ENCODE measurements at places on chromosomes 12 and 14.

DNA sequence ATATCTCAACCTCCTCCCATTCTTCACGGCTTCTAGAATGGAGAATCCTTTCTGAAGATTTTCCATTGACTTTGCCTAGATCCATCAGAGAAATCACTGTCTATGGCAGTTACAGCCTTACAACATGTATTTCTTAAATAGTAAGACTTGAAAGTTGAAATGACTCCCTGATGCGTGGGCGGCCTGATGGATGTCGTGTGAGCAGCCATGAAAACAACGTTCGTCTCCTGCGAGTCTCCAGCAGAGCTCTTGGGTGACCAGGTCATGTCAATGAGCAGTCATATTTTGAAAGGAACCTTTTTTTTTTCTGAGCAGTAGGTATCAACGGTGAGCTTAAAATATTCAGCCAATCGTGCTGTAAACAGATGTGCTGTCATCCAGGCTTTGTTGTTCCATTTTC is 139.9 kb upstream of the C14orf180 start:
- DNase-seq = no peak

- DNase-seq = no peak
Measured at GRCh38 chr14:90034156-90034555, 27.6 kb upstream of the KCNK13 start.

GRCh38 chr12:99390707-99391106 is 256.8 kb upstream of the GARIN6 start:
- DNase-seq = peak; percentile 17

DNA sequence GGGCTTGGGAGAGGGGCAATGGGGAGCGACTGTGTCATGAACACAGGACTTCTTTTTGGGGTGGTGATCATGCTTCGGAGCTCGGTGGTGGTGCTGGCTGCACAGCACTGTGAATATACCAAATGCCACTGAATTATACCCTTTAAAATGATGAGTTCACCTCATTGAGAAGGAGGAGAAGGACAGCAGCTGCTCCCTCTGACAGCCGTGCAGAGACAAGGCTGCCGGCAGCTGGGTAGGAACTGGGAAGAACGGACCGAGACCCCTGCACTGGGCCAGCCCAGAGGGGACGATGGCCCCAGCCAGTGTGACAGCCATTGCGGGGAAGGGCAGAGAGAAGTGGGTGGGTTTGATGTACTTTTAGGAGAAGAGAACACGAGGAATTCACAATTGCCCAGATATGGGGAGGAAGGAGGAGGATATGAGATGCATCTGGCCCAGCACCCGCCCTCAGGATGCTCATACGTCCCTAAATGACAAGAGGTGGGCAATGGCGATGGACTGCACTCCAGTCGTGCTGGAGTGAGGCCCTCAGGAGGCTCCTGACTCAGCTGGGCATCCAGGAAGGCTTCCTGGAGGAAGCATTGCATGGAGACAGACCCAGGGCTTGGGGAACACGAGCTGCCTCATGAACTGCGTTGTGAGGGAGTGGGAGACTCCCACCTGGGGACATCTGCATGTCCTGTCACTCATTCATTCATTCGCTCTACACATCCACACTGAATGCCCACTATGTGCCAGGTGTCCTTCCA is 64.3 kb upstream of the C14orf180 start:
- no peak for DNase-seq

DNA sequence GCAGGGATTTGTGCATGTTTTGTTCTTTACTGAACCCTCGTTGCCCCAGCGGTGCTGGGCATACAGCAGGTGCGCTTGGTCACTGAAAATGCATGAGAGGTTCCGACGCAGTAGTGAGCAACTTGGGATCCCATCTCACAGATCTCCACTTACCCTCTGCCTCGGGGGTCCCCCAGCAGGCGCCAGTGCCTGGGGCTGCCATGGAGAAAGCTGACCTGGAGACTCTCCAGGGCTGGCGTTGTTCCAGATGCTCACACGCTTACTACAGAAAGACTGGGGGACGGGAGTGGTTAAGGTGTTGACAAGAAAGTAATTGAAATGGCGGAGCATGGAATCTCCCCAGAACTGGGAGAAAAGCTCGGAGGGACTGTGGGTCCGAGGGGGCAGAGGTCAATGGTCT is 14.2 kb downstream of the GLT1D1 start:
- DNase-seq = no peak
